Mesenchymal stem cell (in vitro differentiated cells and primary cell): ENCODE measurements at places on chromosomes 5 and 9.

DNA sequence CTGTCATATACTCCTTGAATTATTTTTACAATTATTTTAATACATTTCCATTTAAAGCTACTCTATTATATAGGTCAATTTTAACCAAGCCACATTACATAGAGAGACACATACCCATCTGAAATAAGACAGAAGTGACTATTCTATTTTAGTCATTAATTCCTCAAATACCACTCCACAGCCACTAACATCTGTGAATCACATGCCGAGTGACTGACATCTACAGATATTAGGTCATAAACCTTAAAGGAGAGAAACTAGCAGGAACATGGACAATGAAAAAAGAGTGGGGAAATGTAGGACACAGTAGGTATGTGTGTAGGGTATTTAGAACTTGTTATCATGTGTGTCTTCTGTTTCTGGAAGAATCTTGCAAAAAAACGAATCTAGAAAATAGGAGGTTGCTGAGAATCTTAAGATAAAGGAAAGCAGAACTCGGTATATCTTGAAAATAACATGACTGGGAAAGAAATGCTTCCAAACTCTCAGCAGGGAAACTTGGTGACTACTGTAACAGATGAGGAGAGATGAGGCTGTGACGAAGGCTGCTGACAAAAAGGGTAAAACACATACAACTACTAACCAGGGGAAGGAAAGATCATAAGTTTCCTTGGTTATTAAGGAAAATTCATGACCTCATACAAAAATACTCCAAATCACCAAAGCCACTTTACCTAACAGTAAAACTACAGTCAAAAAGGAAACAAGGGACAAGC lies 84.6 kb downstream of the PLPP1 start:
- peak; percentile 38 for DNase-seq

- DNase-seq: no peak
Observed at GRCh38 chr9:804026-804425, 37.5 kb upstream of the DMRT1 start.

- DNase-seq: no peak
Observed at GRCh38 chr9:72089451-72090130, 29.2 kb upstream of the C9orf57 start.

DNA sequence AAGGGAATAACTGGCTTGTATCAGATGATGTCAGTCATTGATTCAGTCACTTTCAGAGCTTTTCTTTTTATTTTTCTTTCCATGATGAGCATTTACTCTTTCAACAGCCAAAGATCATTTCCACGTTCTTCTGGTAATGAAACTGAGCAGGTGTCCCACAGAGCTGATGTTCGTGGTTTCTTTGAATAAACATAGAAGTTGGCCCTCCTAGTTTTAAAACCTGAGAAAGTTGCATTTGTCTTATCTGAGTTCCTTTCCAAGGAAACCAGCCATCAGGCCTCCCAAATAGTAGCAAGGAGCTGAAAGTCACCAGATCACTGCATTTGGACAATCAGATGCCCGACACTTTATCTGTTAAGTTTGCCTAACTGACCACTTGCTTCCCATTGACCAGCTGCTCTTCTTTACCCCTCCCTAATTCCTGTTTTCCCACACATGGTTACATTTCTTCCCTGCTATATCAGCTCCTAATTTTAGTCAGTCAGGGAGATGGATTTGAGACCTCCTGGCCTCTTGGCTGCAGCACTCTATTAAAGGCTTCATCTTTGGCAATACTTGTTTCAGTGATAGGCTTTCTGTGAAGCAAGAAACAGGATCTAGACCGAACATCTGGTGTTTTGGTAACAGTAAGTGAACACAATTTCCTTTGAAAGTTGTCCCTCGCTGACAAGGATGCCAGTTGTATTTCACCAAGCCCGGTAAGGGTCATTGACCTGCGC lies 420.8 kb downstream of the CHSY3 start:
- no peak for DNase-seq

- DNase-seq: peak; percentile 43
Observed at GRCh38 chr5:154653764-154654485, 101.3 kb upstream of the LARP1 start.

DNA sequence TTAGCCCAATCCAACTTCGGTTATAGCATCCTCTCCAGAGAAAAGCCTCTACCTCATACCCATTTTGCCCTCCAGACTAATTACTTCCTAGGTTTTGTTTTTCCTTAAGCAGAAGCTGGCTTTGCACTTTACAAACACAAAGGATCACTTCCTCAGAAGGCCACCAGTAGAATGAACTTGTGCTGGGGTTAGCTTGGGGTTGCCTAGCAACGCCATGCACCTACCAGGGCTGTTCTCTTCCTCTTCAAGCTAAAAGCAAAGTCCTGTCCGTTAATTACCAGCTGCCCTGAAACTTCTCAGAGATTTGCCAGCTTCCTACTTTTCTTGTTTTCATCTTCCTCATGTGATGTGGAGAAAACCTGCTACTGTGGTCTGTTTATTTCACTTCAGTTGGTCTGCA lies 132.0 kb upstream of the WWC1 start:
- DNase-seq: no peak

DNA sequence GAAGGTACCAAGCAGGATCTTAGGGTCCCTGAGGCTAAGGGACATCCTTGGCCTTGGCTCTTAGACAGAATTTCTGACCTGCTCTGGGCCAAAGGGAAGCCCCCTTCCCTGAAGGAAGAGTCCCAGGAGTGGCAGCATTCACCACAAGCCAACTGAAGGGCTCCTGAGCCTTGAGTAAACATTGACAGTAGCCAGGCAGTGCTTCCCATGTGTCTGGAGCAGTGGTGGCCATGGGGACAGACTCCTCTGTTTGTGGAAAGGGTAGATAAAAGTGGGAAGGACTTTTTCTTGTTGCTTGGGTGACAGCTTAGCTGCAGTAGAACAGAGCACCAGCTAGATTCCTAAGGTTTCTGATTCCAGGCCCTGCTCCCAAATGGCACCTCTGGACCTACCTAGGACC lies 61.4 kb upstream of the VLDLR start:
- no peak for DNase-seq

GRCh38 chr9:130677252-130677651 lies 12.9 kb downstream of the PRDM12 start:
- no peak for DNase-seq

GRCh38 chr5:9034649-9035048 lies 511.2 kb downstream of the SEMA5A start:
- peak; percentile 83 for DNase-seq
